ENCODE measurements at places on chromosomes 12 and 14. TPM values are rescaled to one million over a fixed set of nuclear protein-coding genes. Genes with fewer than 3 reads are reported as not detected.

Gene COL2A1
- not detected for total RNA-seq

Gene ZBTB25
- 4.7 TPM for total RNA-seq

Gene TMEM132C
- not detected for total RNA-seq

Gene TMEM30B
- total RNA-seq, result under 0.01 TPM

Gene INSM2
- not detected for total RNA-seq

Gene LAG3
- 0.16 TPM for total RNA-seq

Gene RIPK3
- total RNA-seq, result 4.9 TPM

Gene PIGH
- total RNA-seq, result 10.1 TPM

Gene PLEKHG7
- total RNA-seq, result not detected

Gene PRB2
- total RNA-seq, result not detected

Gene AVPR1A
- not detected for total RNA-seq

Gene DPPA3
- total RNA-seq, result not detected

Gene IRAK3
- total RNA-seq, result 13.3 TPM

Measured in bladder microvascular endothelial cell (primary cell).